ENCODE measurements at places on chromosomes 5 and 9.

DNA sequence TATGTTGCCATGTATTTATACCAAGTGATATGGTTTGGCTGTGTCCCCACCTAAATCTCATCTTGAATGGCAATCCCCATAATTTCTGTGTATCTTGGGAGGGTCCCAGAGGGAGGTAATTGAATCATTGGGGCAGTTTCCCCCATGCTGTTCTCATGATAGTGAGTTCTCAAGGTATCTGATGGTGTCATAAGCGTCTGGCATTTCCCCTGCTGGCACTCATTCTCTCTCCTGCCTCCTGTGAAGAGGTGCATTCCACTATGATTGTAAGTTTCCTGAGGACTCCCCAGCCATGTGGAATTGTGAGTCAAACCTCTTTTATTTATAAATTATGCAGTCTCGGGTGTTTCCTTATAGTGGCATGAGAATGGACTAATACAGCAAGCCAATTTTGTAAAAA lies 140.8 kb upstream of the ADAMTSL1 start:
- DNase-seq = no peak

- DNase-seq = no peak
These were observed 747.1 kb downstream of the CETN3 start for GRCh38 chr5:89662499-89662898.

DNA sequence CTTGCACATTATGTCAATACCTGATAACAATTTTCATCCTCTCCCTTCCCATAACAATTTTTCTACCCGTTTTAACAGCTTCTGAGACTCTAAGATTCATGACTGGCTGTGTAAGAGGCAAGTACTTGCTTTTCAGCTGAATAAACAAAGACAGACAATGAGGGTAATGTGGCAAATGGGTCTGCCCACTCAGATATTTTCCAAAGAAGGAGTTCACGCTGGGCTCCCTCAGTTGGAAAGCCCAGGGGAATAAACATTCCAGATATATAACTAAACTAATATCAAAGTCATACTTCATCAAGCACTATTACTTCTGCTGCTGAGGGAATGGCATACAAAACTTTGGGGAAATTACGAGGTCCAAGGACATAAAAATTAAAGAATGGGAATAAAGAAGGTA lies 24.4 kb downstream of the MEGF9 start:
- no peak for DNase-seq

DNA sequence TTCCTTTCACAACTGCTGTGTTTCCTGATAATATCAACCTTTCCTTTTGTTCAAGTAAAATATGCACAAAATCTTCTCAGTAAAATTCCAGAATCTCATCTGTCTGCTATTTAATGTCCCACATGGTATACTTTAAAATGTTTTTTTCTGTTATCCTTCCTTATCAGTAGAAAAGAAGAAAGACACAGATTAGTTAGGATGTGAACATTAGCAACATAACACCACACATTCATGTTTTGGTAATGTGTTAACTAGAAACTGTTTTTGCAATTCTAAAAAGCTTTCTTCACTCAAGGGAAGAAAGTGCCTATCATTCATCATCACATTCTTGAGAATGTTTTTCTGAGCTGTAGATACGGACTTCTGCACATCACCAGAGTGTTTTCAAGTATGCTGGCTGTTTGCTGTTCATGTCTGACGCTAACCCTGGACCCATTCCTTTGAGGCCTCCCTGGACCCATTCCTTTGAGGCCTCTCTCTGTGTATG lies 10.5 kb upstream of the ARSB start:
- DNase-seq = no peak

DNA sequence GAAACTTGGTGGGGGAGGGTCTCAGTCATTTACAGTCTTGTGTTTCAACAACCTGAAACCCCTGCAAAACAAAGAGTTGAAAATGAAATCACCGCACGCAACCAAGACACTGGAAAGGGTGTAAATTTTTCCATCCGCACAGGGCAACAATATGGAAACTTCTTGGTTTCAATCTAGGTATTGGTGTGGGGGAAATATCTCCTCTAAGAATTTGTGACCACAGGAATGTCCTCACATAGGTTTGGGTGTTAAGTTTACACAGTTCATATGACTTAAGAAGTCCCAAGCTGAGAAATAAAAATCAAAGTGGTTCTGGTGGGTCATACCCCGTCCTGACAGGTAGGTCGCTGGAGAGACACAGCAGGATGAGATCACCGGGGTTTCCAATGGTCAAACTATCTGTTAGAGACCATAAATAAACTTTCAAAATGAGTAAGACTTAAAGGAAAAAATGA lies 51.9 kb upstream of the PIP5K1B start:
- DNase-seq = no peak

DNA sequence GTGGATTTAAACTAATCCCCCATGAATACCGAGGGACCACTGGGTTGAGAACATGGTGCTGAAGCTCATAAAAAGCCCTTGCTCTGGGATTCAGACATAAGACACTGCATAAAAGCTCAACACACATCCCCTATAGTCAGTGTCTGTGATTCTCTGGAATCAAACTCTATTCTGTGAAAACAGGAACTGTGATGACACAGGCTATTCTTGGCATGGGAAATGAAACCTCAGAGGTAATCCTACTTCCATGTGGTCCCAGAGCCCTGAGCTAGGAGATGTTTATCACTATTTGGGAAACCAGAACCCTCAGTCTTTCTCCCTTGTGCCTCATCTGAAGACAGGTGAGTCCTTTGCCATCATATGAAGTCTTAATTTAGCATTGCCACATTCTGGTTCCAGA lies 135.4 kb upstream of the PRSS3 start:
- no peak for DNase-seq

DNA sequence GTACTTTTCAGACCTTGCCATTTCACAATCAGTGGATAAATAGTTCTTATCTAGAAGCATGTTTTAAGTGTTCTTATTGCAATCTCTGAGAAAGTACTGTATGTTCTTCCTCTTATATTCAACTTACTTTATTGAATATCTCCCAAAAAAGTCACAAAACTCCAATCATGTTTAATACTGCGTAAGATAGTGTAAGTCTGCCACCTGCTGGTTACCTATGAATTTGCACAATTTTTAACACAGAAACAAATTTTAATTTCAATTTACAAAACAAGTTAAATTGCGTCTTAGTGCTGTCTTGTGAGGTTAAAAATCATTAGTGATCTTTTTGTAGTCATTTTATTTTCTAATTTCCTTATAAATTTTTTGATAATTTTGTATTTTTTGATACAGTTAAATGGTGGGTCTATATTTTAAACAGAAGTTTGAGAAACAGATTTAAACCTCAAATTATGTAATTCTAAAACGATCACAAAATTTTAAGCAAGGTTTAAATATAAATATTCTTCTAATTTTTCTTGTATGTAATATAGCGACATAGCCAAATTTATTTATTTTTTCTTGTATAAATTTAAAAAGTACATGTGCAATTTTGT lies 115.8 kb downstream of the EMB start:
- peak; percentile 39 for DNase-seq

- DNase-seq = no peak
These were observed 21.8 kb downstream of the ANKRD31 start for GRCh38 chr5:75214928-75215327.

DNA sequence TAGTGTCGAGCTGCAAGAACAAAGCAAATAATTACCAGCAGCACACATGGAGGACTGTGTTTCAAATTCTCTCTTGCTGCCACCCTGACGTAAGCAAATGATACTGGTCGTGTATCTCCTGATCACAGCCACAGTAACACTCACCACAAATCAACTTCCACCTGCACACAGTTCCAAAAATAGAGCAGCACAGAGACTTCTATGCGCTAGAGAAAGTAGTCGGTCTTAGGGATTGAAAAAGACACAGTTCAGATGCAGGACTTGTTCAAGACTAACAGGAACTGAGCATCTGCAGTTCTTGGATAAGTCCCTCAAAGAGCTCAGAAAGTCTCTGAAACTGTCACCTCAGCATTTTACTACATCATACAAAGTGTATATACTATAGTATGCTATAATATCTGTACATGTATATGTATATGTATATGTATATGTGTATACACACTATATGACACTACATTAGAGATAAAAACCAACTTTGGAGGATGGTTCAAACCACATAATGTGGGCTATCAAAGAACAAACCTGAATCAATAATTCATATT lies 279.0 kb downstream of the GLIS3 start:
- DNase-seq = no peak

DNA sequence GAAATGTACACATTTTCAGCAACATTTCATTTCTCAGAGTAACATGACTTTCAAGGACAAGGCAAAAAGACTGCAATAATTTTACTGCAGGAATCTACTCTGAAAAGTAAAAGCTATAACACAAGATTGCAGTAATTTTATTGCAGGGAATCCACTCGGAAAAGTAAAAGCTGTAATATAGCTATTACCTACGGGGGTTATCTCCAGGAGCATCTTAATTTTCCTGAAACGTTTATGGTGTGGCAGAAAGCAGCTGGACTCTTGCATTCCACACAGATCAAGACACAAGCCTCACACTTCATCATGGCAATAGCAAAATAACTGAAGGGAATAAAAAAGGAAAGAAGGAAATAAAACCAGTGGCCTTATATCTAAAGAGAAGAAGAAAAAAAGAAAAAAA lies 171.2 kb downstream of the TSSK1B start:
- no peak for DNase-seq

- no peak for DNase-seq
These were observed 349.1 kb downstream of the ISL1 start for GRCh38 chr5:51732304-51732703.

DNA sequence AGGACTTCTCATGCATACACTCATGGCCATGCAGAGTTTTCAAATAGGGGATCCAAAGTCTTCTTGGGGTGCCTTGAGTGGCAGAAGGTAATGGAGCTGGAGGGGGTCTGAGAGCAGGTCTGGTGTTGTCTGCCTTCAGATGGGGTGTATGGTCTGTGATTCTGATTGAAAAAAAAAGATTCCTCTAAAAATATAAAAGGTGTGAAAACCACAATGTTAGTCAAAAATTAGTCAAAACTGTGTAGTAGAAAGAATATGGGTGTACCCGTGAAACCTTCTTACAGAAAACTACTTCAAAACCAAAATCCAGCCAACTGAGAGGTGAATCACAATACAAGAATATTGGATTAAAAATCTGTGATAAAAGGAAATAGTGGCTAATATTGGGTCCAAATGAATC lies 20.1 kb downstream of the DOCK2 start:
- no peak for DNase-seq

DNA sequence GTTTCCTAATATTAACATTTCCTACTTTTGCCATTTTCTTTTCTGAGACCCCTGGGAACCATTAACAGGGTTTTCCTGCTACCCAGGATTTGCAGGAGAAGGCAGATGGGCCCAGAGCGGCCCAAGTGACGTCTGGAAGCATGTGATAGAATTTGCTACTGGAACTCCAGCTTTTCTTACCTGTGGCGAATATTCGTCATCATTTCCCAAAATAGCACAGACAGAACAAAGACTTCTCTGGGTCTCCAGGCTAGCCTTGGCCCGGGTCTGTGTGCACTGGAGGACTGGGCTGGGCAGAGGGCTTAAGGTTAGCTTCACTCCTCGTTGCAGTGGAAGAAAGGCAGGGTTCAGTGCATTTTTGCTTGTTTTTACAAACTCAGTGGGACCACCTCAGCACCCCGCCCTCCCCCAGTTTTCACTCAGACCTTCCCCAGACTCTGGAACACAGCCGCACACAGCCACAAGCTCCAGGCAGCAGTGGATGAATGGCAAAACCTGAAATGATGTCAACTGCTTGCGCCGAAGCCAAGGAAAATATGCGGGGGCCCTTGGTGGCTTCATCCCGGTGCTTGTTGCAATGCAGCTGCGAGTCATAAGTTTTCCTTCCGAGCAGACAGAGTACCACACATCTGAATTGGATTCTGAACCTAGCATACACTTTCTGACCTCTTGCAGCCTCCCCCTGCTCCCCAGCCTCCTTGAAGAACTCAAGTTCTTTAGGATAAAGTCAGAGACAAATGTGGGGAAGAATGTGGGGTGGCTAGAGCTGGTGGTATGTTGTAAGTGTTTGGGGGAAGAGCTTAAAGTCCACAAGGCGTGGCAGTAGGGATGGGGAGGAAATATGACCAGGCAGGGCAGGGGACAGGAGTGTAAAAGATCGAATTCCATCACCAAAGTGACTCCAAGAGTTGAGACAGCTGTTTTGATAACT lies 586.0 kb downstream of the CCDC171 start:
- DNase-seq = no peak

DNA sequence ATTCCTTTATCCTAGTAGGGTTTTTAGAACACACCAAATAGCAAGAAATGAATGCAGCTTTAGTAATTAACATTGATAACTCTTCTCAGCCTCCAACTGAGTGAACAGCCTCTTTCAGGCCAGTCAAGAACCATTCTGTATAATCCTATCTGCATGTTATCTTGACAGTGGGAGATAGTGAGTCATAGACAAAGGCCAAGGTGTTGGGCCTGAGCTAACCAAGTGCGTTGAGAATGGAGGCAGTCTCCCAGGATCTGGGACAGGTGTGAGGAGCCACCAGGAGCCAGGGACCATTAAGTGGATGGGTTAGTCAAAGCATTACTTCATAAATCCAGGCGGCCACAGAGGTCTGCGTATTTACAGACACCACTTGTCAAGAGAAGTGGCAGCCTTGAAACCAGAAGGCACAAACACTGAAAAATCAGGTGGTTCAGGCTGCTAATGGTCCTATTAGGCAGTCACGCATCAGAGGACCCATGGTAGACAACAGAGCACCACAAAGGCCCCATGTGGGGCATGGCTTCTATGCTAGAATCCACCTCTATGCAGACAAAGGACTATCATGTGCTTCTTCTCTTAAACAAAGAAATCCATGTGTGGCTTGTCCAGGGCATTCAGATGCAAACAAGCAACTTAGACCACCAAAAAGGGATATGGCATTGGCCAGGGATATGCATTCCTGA lies 409.7 kb upstream of the PIK3R1 start:
- DNase-seq = no peak

- DNase-seq = no peak
These were observed 123.8 kb downstream of the FGF18 start for GRCh38 chr5:171543148-171543815.

- DNase-seq = no peak
These were observed 1390.1 kb downstream of the PTPRD start for GRCh38 chr9:9222730-9223129.

GRCh38 chr9:34659592-34660253 lies 2.7 kb downstream of the CCL27 start:
- no peak for DNase-seq

GRCh38 chr9:95105519-95106287 lies 211.8 kb downstream of the FANCC start:
- no peak for DNase-seq

- DNase-seq = no peak
These were observed 492.7 kb downstream of the RASEF start for GRCh38 chr9:82570226-82570625.

DNA sequence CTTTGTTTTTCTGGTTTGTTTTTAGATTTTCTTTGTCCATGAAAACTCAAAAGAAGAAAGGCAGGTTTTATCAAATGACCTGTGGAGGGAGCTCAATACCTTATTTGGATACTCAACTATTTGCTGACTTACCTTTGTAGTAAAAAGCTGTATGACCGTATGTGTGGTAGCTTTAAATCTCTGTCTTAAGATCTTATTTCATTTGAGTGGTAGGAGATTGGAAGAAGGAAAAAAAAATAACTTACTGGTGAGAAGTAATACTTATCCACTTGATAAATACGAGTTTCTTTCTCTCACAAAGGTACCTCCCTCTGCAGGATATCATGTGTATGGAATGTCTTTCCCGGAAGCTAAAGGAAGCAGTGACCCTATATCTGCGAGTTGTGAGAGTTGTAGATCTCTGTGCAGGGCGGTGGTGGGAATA lies 15.0 kb downstream of the FBXO38 start:
- no peak for DNase-seq

- peak; percentile 24 for DNase-seq
These were observed 466 bp downstream of the SMC2 start for GRCh38 chr9:104094534-104095015.
